ENCODE measurements at places on chromosomes 2 and 18. TPM values are rescaled to one million over a fixed set of nuclear protein-coding genes. Genes with fewer than 3 reads are reported as not detected.
A peak's percentile ranks its signal among the peaks of the same experiment; 100 is the strongest.

DNA sequence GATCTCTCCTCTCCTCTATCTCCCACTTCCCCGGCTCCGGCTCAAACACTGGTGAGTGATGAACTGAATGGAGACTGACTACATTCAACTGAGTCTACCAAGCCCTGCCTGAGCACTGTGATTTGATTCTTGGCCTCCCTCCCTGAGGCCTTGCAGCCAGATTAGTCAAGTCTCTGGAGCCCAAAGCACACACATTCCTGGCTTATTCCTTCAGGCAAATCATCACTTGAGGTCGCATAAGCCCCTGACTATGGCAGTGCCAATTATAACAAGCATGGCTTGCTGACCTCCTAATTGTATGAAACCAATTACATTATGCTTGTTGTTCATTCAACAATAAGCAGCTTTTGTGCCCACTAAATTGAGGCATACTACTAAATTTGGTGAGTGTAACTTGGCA lies 34.6 kb downstream of the EFEMP1 start:
- no peak for DNase-seq

Gene TEX44
- not detected for total RNA-seq

- DNase-seq, result no peak
These were observed 139.4 kb downstream of the OSR1 start for GRCh38 chr2:19219060-19219459.

Gene ZNF521
- 86.1 TPM for total RNA-seq

Gene SPC25
- 39.3 TPM for total RNA-seq

GRCh38 chr2:36975306-36975705 lies 9.0 kb upstream of the STRN start:
- DNase-seq, result no peak

DNA sequence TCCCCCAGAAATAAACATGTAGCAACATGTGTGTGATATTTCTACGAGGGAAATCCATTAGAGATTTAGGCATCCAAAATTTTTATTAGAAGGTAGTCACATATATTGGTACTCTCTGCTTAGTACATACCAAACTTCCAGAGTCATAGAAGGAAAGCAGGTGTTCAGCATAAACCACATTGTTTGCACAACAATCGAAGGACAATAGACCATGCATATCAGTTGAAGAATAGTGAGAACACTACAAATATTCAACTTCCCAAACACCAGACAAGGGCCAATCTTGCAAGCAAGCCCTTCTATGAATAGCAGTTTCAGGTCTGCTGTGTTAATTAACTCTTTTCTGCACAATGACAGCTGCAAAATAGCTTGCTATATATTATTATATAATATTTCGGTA lies 702.2 kb downstream of the ERBB4 start:
- no peak for DNase-seq

DNA sequence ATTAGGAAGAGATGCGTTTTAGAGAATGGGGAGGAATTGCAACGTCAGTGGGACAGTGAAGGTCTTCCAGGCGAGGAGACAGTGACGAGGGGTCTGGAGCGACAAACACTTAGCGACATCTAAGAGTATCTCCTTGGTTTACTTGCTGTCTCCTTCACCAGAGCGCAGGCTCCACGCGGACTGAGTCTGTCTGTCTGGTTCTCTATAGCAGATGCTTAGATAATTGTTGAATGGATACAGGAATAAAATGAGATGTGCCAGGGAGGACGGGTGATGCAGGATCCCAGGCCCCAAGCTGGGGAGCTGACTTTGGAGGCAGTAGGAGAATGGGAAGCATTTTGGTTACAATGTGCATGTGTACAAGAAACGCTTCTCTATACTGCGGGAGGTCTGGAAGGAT lies 56.9 kb upstream of the SMAD7 start:
- no peak for DNase-seq

DNA sequence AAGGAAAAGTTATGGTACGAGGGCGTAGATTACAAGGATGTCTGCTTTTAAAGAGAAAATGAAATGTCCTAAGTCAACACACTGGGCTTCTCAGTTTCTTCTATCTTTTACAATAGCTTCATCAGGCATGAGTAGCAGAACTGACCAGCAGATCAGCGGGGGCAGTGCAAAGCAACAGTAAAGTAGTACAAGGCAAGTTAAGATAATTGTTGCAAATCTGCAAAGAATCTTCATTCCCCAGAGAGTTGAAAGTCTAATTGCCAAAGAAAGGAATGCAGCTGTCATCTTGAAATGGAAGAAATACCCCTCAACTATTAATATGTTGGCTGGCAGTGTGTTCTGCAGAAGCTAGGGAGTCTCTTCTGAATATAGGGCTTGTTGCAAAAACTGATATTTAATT lies 60.2 kb upstream of the SLC39A10 start:
- DNase-seq, result no peak

DNA sequence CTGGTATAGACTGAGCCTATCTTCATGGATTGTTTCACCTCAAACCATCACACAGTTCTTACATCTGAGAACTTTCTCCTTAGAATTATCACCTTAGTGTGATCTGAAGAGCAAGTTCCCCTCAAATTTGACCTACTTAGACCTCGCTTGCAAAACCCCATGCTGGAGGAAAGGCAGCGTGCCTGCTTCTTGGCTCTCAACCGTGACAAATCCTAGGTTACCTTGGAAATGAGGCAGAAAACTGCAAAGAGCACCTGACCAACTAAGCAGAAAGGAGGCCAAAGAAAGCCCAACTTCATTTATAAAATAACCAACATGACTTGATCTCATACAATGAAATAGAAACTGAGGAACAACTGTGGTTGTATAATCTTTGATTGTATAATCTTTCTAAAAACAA lies 146.4 kb downstream of the RAB3GAP1 start:
- no peak for DNase-seq

- DNase-seq, result no peak
These were observed 101.6 kb upstream of the FAM136A start for GRCh38 chr2:70403267-70404053.

Gene ASIC4
- total RNA-seq, result 1.0 TPM

GRCh38 chr18:66795051-66795450 lies 191.2 kb upstream of the CDH19 start:
- no peak for DNase-seq

GRCh38 chr2:100992262-100992661 lies 9.8 kb upstream of the RPL31 start:
- DNase-seq, result no peak

GRCh38 chr2:48838029-48838428 lies 82.5 kb upstream of the LHCGR start:
- no peak for DNase-seq

DNA sequence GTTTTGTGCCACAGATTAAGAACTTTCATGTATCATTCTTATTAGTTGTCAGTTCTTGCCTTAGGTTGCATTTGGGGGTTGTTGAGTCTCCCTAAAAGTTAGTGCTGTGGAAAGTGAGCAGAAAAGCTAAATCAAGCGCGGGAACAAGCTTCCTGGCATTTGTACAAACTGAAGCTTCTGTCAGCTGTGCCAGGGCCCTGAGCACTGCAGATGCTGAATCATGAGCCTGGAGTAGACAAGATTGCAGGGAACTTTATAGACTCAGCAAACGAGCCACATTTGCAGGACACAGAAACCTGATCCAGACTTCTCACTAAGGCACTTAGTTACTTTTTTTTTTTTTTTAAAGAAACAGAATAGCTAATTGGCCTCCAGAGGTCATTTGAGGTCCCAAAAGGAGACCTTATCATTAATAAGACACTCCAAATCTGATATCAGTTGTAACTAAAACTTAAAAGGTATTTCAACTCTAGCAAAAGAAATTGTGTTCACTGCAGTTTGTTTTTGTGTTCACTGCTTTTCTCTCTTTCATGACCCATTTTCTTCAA lies 88.7 kb downstream of the ADAM23 start:
- no peak for DNase-seq

DNA sequence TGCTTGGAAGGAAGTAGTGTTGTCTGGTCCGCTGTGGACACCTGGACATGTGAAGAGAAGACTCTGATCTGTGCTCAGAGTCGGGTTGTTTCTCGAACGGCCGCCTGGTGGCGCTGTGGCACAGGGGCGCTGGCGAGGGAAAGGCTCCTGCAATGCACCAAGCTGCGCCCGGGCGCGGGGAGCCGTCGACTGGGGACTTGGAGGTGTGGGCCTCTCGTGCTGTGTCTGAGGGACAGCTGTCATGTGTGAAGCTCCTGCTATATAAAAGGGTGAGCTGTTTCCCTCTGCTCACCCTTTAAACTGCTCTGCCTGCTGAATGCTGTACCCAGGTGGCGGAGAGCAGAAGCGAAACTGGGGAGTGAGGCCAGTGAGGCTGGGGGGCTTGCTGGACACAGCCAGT lies 44.0 kb downstream of the GNAL start:
- DNase-seq, result peak; percentile 72

Gene ERICH2
- total RNA-seq, result not detected

Gene PFN4
- 1.3 TPM for total RNA-seq

DNA sequence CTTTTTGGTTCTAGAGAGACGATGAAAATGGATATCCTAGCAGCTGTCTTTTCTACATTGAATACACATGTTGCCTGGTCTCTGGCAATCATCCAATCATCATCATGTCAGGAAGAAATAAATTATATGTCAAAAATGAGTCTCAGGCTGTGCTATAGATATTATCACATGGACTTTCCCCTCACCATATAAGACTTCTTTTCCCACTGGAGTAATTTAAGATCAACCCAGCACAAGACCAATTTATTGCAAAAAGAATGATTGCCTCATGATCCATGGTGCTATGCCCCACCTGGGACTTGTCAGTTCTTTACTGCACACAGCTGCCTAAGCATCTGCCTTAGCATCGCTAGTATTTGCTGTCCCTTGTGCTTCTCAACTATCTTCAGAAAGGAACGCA lies 783.7 kb upstream of the TMEFF2 start:
- DNase-seq, result no peak

Gene ANKRD30B
- not detected for total RNA-seq

GRCh38 chr2:168611091-168611490 lies 155.0 kb downstream of the CERS6 start:
- no peak for DNase-seq

Gene GKN2
- not detected for total RNA-seq

- no peak for DNase-seq
These were observed 1603.6 kb upstream of the NXPH2 start for GRCh38 chr2:140383781-140384180.

Gene SCN7A
- total RNA-seq, result 0.39 TPM

- DNase-seq, result no peak
These were observed 45.1 kb downstream of the ATIC start for GRCh38 chr2:215356948-215357461.

DNA sequence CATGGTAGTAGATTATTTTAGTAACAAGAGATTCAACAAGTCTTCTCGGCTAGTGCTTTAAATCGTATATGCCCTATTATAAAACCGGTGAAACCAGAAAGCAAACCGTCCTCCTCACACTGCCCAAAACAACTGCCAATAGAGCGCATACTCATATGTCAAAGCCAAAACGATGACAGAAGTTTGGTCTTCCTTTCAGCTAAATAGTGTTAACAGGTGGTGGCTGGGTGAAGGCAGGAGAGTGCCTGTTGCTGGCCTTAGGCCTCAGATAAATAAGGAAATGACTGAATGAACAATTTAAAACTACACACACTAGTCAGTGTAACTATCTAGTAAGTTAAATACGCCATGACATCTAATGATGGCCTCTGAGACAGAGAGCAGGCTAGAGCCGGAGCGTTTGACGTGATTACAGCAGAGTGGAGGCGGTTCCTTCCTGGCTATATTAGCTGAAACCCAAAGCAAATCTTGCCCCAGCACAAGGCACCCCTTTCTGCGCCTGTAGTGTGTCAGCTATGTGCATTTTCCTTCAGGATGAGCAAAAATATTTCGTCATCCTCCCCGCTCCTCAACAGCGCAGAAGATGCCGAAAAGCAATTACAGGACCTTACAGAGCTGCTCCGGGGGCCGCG lies 1.6 kb downstream of the LONRF2 start:
- no peak for DNase-seq

Gene GCFC2
- 24.6 TPM for total RNA-seq

GRCh38 chr2:73210019-73210418 lies 4.0 kb upstream of the SMYD5 start:
- no peak for DNase-seq

DNA sequence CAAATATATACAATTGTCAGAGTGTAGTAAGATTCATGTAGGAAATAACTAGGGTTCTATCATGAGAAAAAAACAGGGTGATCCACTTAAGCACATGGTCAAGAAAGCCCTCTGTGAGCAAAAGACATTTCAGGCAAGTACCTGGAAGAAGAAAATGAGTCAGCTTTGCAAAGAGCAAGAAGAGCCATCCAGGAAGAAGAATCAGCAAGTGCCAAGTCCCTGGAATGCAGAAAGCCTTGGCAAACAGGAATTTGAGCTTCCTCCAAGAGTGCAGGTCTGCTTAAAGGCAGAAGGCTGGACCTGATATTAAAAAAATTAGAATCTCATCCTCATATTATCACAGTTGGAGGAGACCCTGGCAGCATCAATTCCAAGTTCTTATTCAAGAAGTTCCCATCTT lies 188.5 kb upstream of the CELF4 start:
- DNase-seq, result no peak

GRCh38 chr2:224938651-224939182 lies 103.6 kb downstream of the DOCK10 start:
- no peak for DNase-seq

DNA sequence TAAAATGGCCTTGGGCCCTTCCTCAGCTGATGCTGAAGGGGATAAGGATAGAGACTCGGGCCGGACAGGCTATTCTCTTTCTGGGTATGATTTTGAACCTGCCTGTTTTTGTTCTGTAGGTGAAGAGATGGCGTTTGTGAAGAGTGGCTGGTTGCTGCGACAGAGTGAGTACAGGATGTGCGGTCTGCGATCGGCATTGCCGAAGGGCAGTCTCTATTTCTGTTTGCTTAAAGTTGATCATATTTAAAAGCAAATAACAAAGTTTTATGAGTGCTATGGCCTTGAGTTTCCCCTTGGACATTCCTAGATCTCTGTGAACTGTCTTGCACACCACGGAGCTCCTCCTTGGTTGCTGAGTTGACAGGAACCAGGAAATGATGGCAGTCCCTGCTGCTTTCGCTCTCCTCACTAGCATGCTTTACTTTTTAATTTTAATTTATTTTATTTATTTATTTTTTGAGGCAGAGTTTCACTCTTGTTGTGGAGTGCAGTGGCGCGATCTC lies 15.7 kb downstream of the PLEKHB2 start:
- DNase-seq, result no peak

Gene C2orf49
- 19.9 TPM for total RNA-seq

- DNase-seq, result no peak
These were observed 61.0 kb upstream of the TAF1B start for GRCh38 chr2:9782197-9782719.

Measured in neural crest cell (in vitro differentiated cells).